GM23338 (cell line): ENCODE measurements at places on chromosomes 5 and 9. TPM values are rescaled to one million over a fixed set of nuclear protein-coding genes. Genes with fewer than 3 reads are reported as not detected.
A peak's percentile ranks its signal among the peaks of the same experiment; 100 is the strongest.

The MARCOL gene
- not detected in 2 replicates for total RNA-seq

DNA sequence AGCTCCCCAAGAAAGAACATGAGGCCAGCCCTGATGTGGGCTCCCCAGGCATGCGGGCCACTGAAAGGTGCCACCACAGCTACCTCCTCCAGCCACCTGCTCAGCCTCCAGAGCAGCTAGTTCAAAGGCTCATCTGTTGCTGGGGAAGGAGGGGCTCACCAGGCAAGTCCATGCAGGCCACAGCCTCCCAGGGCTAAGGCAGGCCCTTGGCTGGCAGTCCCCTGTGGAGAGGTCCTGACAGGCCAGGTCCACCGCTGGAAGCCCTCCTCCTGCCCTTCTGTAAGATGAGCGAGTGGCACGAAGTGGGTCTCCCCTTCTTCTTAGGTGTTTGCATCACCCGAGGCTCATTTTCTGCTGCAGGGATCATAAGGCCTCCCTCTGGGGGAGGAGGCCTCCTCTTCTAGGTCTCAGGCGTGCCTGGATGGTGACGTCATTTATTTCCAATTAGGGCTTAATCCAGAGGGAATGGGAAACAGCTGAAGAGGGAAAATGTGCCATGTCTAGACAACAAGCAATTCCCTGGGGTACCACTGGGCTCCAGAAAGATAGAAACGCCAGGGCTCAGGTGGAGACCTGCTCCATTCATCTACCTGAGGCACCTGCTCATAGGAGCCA, 91.6 kb downstream of the CFAP90 start:
- no peak for DNase-seq

- DNase-seq: peak; percentile 73
These were observed 16.1 kb upstream of the FRRS1L start for GRCh38 chr9:109182940-109183798.

The BRINP1 gene
- 26.8 and 33.5 TPM in 2 replicates for total RNA-seq

The TRIM52 gene
- total RNA-seq: 2.9 and 6.2 TPM in 2 replicates

The ARL10 gene
- 6.7 and 7.9 TPM in 2 replicates for total RNA-seq

- DNase-seq: no peak
These were observed 26.4 kb downstream of the TRIM14 start for GRCh38 chr9:98092613-98092931.

- DNase-seq: no peak
These were observed 320.7 kb downstream of the ASTN2 start for GRCh38 chr9:117093891-117094844.

GRCh38 chr5:168290902-168291341, 523 bp upstream of the WWC1 start:
- peak; percentile 52 for DNase-seq

The FOXD4L6 gene
- 0.21 TPM in 1 of 2 replicates, not detected in the other for total RNA-seq

DNA sequence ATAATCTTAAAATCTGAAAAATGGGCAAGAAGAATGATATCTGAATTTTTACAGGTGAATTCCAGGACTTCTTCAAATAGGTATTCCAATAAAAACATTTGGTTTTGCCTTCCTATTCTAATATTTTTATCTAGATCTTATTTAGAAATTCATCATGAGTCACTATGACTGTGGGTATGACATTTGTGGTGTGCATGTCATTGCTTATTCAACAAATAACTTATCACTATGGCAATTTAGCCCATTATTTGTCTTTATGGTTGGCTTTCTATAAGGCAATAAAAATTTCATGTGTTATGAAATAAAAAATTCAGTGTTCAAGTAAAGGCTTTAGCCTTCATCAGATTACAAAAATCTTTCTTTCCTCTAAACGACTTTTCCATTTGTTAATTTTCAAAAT, 1139.6 kb upstream of the NUDT12 start:
- DNase-seq: no peak

The PCA3 gene
- 0.28 TPM in 1 of 2 replicates, not detected in the other for total RNA-seq

The HCN1 gene
- 6.9 and 7.4 TPM in 2 replicates for total RNA-seq

The CCL21 gene
- not detected in 2 replicates for total RNA-seq

The DRD1 gene
- 0.14 TPM in 1 of 2 replicates, not detected in the other for total RNA-seq
